Activated T-helper 17 cell treated with anti-CD3 and anti-CD28 coated beads, Interleukin-2, amount 50 U/mL, for 72 hours (primary cell): ENCODE measurements at places on chromosomes 5 and 9.

DNA sequence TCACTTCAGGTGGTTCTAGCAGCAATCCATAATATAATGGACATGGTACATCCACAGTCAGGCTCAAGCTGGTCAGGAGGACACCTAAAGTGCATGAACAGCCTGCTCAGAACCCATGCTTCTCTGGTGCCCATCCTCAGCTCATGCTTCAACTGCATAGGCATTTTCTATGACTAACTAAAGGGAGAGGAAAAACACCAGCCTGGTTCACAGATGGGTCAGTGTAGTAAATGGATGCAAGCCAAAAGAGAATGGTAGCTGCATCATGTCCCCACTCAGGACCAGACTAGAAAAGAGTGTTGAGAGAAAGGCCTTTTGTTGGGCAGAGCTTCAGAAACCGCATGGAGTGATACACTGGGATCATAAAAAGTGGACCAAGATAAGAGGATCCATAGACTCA lies 556.6 kb downstream of the TLE1 start:
- ATAC-seq, result no peak

- no peak for ATAC-seq
These were observed 154.6 kb downstream of the SYK start for GRCh38 chr9:90956026-90956810.

- no peak for ATAC-seq
These were observed 123.5 kb downstream of the TARS1 start for GRCh38 chr5:33563983-33564908.

DNA sequence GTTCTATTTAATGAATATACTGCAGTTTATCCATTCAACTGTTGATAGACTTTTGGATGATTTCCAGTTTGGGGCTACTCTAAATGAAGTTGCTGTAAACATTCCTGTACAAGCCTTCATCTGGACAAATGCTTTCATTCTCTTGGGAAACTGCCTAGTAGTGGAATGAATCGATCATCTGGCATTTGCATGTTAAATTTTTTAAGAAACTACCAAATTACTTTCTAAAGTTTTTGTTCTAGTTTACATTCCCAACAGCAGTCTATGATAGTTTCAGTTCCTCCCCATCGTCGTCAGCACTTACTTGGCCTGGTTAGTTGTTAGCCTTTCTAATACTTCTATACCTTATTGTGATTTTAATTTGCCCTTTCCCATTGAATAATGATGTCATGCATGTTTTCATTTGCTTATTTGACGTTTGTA lies 306.3 kb downstream of the FER start:
- ATAC-seq, result no peak

- ATAC-seq, result no peak
These were observed 10.4 kb downstream of the ZNF618 start for GRCh38 chr9:113886466-113886865.

GRCh38 chr9:78821126-78821822 lies 524.3 kb downstream of the PSAT1 start:
- ATAC-seq, result peak; percentile 52

DNA sequence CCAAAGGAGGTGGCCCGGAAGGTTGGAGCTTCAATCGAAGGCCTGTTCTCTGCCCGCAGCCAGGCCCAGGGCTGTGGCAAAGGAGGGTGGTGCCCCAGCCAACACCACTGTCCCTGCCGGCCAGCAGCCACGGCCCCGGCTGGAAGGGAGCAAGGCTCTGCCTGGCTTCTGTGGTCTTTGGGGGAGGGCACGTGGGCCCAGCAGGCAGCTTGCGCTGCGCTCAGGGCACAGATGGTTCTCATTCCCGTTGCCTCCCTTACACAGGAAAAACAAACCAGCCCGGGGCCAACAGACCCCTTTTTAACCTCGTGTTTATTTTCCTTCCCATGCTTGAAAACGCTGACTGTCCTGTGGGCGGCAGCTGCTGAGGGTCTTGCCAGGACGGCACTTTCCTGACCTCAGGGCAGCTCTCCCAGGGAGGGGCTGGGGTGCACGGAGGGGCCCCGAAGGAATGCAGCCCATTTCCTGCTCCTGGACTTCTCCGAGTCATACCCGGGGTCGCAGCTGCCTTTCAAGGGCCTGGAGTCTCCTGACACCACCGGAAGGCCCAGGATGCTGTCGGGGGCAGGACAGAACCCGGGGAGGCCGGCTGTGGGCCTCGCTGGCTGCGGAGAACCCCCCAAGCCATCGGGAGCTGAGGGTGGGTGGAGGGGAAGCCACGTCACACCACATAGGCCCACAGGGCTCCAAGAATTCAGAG lies 1.1 kb upstream of the GPSM1 start:
- no peak for ATAC-seq

GRCh38 chr9:92140074-92140753 lies 25.0 kb upstream of the SPTLC1 start:
- peak; percentile 68 for ATAC-seq

- ATAC-seq, result peak; percentile 66
These were observed 4.8 kb upstream of the SARDH start for GRCh38 chr9:133742849-133743444.

DNA sequence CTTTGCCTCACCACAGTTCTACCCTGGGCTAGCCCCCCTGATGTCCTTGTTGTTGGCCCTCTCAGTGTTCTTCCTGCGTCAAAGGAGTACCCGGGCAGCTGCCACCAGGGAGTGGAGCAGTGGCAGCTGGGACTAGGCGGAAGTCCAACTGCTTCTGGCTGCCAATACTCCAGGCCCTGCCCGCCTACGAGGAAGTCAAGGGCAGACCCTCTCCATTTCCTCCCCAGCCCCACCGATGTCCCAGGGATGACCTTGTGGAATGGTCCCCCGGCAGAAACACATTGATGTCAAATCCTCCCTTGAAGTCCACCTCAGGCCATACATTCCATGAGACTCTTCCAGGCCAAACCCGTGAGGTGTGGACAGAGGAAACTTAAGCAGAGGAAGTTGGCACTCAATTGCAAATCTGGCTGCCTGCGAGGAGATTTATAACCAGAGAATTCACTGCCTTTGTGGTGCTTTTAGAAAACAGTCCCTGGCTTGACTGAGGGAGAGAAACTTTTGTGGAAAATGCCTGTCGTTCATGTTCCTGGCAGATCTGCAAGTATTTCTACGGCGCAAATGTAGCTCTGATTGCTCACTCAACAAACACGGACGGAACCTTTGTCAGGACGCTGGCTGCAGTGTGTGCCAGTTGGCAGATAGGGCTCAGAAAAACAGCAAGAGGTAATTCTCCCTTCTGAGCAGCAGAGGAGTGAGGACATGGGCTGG lies 339.7 kb downstream of the RAB3C start:
- ATAC-seq, result no peak

DNA sequence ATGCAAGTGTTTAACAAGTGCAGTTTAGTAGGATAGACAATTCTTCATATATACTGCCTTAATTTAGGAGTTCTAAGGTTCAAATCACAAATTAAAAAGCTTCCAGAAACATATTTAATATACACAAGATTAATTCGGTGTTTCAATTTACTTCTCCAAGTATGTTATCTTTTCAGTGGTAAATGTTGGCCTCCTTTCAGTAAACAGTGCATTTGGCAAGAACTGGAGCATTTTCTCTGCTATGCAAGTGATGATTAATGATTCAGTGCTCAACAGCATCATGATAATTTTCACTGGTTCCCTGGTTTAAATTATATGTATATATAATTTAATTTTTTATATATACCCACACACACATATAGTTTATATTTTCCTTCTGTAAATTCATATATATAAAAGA lies 541.7 kb downstream of the EFNA5 start:
- ATAC-seq, result no peak

DNA sequence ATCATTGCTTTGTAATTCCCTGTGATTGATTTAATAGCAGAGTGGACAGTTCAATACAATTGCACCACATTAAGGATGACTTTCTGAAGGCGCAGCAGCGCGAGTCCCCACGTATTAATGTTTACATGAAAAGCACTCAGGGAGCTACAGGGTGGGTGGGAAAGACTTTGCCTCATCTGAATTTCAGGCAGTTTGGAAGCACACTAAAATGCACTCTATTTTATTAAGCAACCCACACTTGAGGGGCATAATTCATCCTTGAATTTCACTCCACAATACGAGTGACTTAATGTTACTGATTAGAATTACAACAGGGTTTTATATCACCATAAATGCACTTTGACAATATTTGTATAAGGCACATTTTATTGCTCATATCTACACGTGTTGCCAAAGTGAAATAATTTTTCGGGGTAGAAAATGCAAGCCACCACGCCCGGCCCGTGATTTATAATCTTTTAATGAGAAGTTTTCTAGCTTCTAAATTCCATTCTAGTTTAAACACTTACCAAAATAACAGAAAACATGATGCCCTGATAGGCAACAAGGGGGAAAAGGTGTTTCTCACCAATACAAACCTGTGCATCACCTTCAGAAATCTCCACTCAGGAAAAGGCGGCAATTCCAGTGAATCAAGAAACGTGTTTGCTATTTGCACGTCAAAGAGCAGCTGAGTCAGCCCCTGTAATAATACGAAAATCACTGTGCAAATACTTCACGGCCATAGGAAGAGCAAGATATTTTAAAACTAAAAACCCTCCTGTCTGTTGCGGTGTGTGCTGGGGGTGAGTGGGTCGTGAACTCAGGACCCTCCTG lies 40.5 kb downstream of the IRX4 start:
- ATAC-seq, result no peak

- ATAC-seq, result no peak
These were observed 578.7 kb upstream of the ZNF462 start for GRCh38 chr9:106284296-106284695.

GRCh38 chr9:98804083-98804482 lies 3.4 kb upstream of the GALNT12 start:
- ATAC-seq, result no peak

DNA sequence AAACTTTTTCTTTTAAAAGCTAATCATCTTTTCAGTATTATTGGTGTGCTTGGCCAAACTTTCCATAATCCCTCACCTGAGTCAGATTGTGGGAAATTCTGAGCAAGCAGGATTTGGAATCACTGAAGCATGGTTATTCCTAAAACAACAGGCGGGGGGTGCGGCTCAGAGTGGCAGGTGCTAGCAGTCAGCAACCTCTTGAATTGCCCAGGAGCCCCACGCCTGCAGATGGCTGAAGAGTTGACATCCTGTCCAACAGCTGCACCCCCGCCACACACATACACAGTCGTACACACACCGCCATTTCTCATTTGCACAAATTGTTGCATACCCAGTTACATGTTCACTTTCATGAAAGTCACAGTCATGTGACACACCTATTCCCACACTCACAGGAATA lies 96.6 kb downstream of the LHX2 start:
- ATAC-seq, result no peak

GRCh38 chr9:14396171-14396570 lies 82.2 kb upstream of the NFIB start:
- no peak for ATAC-seq

DNA sequence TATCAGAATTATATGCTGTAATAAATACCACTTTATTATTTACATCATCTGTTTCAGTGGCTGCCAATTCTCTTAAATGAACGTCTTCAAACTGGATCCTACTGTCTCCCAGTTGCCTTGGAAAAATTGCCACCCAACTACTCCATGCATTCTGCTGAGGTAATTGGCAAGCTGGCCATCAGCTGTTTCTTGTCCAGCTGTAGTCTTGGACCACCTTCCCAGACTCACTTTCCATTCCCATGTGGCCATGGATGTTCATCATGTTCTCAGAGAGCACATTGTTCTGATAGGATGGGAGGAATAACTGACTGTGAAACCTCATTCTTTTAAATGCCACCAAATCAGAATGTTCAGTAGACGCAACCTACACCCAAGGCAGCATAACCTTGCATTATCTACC lies 157.5 kb downstream of the DOCK8 start:
- ATAC-seq, result no peak

GRCh38 chr9:96217294-96217707 lies 84.7 kb downstream of the HSD17B3 start:
- ATAC-seq, result no peak

- no peak for ATAC-seq
These were observed 31.7 kb downstream of the DOCK2 start for GRCh38 chr5:169668732-169669131.

- ATAC-seq, result no peak
These were observed 42.6 kb upstream of the ANKRD31 start for GRCh38 chr5:75279321-75279720.

DNA sequence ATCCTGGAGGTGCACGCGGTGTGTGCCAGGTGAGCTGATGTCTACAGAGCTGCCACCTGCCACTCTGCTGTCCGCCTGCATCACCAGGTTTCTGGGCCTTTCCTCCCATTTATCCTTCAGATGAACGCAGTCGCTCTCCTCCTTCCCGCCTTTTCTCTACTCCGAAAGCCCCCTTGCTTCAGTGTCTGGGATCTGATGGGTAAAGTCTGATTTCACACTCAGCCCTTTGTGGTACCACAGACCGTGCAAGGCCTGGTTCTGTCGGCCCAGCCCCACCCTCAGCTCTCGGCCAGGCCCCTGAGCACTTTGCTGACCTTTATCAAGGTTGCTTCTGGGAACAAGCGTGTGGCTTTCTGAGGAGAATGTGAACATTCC lies 32.5 kb downstream of the GLT6D1 start:
- ATAC-seq, result no peak

DNA sequence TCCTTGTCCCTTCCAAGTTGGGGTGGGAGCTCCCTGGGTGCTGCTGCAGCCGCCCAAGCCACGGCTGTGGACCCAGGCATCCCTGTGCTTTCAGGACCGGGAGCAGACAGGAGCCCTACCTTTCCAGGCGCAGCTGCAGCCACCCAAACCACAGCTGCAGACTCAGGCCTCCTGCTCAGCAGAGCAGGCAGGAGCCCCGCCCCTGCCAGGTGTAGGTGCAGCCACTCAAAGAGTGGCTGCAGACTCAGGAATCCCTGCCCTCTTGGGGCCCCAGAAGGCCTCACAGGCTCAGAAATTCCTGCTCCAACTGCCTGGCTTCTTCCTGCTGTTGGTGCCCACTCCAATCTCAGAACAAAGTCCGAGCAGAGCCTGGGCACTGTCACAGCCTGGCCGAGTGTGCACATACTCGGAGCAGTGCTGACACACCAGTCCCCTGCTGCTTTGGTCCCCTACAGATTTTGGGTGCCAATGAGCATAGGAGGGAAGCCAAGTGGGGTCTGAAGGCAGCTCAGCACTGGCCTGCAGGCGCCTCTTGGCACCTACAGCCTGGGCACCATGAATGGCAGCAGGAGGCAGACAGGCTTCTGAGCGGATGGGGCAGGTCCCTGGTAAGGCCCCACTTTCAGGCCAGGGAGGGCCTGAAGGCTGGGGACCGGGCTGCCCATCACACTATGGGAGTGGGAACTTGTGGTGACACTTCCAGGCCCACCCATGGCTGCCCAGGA lies 6.0 kb upstream of the TESK1 start:
- ATAC-seq, result no peak

DNA sequence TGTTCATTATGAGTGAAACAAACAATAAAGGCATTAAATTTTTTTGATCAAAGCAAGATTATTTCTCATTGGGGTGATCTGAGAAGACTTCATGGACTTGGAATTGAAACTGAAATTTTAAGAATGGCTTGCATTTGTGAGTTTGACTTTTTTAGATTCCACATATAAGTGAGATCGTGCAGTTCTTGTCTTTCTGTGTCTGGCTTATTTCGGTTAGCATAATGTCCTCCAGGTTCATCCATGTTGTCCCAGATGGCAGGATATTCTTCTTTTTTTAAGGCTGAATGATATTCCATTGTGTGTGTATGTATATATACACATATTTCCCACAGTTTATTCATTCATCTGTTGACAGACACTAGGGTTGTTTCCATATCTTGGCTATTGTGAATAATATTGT lies 716.5 kb downstream of the PRELID2 start:
- ATAC-seq, result no peak

- no peak for ATAC-seq
These were observed 50.3 kb downstream of the MAN2A1 start for GRCh38 chr5:109739741-109740728.
